ENCODE measurements at places on chromosomes 2 and 18.
A peak's percentile ranks its signal among the peaks of the same experiment; 100 is the strongest.

DNA sequence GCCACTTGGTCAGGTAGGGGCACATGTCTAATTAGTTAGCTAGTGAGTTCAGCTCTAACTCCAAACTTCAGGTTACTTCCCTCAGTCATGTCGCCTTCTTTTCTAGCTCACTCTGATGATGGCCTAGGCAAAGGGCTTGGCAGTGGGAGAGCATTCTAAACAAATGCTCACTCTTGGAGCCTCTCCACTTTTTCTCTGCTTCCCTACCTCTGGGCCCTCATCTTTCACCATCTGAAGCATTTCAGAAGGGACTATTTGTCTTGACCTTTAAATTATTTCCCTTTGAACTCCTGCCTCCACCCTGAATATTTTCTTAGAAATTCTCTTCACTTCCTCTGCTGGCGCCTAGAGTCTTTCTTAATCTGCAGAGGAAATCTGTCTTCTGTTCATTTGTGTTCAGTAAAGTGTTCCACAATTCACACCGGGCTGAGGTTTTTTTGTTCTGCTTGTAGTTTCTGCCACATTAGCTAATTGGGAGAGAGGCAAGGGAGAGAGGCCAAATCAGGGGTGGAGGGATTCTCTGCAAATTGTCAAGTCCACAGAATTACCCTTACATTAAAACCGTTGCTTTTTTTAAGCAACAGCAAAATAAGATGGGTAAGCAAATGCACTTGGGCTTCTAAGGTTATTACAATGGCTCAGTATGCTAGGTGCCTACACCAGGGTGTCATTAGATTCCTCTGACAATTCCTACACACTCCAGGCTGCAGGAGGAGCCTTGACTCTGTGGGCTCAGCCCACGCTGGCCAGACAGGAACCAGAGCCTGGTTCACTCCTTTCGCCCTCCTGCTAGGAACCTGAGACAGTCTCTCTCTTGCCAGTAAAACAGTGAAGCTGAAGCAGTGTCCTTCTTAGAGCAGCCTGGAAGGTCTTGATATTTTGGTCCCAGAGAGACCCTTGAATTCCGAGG lies 5.5 kb downstream of the MSGN1 start:
- DNase-seq: no peak

DNA sequence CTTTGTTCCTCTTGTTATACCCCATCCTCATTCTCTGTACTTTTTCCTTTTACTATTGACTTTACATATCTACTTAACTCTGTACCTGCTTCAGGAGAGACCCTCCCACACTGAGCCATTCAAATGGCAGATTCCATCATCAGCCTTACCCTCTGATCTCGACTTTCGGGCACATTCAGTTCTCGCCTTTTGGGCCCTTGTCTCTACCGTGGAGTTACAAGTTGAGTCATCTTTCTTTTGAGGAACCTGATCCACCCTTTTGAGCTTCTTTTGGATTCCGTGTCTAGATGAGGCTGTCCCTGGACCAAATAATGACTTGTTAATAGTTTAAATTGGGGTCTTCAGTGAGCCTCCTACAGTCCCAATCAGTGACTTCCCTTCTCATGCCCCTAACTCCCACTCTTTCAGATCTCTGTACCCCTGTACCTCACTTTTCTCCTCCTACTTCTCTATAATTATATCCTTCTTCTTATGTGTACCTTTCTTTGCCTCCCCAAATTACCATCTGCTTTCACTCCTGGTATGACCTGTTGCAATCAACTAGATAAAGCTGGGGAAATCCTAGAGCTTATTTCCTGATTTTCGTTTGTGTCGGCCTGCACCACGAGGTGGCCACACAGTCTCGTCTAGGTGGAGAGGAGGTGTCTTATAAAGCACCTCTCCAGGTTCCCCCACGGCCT lies 17.2 kb downstream of the SP110 start:
- DNase-seq: no peak

DNA sequence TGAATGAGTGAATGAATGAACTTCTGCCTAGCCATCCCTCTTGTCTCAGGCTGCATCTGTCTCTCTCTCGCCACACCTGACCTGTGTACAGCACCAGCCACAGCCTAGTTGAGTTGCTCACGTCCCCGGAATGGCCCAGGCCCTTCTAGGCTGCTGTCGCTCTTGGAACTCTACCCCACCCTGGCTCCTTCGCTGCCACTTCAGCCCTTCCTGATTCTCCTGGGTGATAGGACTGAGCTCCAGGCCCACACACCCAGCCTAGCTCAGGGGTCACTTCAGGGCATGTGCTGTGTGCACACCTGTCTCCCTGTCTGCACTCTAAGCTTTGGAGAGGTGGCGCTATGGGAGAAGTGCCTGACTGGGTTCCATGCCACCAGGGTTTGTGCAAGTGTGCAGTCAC lies 236.6 kb downstream of the GLI2 start:
- DNase-seq: no peak

DNA sequence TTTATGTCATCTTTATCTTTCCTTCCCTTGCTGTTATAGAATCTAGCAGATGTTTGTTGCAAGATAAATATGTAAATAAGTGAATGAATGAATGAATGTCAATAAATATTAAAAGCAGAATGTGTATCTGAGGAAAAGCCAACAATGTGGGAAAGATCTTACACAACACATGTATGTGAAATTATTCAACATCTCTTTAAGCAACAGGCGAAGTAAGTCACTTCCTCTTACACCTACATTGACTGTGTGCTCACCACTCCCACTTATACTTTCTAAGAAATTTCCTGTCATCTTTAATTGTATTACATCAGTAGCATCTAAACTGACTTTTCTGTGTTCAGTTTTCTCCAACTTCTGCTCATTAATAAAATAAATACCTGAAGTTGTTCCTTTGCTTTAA lies 43.0 kb downstream of the RAD51AP2 start:
- no peak for DNase-seq

DNA sequence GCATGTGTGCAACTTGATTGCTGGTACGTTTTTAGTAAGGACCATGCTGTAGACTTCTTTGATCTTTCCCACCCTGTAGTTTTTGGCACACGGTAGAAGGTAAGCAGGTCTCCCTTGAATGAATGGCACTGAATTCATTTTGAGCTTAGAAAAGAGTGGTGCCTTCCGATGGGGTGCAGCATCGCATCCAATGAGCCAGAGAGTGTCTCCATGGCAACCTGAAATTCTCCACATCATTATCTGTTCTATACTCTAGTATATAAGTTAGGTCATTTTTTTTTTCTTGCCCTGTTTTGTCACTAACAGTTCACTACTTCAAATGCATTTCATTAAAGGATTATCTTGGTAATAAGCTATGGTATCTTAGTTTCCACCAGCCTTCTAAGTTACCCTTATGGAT lies 81.2 kb upstream of the REV1 start:
- no peak for DNase-seq

DNA sequence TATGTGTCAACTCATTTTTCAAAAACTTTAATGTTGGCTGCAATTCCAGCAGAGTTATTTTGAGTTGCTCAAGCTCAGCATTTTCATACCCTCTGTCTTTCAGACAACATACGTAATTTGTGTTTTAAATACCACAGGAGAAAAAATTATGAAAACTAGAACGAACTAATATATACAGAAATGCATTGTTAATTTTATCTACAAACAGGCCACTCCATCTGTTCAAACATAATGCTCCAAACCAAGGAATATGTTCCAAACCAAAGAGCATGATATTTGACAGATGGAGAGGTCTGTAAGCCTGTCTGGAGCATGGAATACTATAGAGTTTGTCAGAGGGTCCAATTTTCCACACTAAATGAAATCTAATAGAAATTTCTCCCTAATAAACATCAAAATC lies 536.2 kb upstream of the FSIP2 start:
- no peak for DNase-seq

DNA sequence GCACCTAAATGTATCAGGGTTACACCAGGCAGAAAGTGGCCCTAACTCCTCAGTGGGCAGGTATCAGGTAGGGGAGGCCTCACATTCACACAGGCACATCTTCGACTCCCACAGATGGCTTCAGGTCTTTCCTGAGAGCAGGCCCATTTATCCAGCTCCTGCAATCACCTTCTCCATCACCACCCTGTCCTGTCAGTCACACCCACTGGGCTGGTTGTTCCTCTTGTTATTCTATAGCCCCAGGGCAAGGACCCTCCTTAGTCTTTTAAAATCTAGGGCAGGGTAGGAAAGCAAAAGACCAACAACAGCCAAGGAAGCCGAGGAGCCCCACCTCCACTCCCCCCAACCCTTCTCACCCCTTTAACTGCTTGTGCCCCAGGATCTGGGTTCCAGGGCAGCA lies 9.1 kb upstream of the HOXD4 start:
- DNase-seq: no peak

- DNase-seq: no peak
Measured at GRCh38 chr2:66432801-66433694, 1.9 kb upstream of the MEIS1 start.

- DNase-seq: no peak
Measured at GRCh38 chr18:5275872-5276271, 19.7 kb downstream of the ZBTB14 start.

DNA sequence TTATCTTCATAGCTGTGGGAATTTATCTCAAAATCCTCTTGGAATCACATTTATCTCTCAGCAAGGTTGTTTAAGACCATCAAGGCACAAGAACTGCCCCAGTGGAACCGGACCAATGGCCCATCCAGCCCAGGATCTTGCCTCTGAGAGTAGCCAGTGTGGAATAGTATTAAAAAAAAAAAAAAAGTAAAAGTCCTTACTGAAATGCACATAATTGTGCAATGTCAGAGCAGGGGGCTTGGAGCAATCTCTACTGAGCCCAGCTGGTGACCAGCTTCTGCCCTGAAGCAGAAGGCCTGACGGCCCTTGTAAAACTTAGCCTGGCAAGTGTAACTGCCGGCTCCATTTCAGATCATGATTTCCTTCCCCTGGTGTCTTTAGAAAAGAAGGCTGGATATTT lies 355.6 kb upstream of the PIK3C3 start:
- DNase-seq: no peak

- DNase-seq: no peak
Measured at GRCh38 chr18:26407736-26408601, 140.4 kb downstream of the KCTD1 start.

DNA sequence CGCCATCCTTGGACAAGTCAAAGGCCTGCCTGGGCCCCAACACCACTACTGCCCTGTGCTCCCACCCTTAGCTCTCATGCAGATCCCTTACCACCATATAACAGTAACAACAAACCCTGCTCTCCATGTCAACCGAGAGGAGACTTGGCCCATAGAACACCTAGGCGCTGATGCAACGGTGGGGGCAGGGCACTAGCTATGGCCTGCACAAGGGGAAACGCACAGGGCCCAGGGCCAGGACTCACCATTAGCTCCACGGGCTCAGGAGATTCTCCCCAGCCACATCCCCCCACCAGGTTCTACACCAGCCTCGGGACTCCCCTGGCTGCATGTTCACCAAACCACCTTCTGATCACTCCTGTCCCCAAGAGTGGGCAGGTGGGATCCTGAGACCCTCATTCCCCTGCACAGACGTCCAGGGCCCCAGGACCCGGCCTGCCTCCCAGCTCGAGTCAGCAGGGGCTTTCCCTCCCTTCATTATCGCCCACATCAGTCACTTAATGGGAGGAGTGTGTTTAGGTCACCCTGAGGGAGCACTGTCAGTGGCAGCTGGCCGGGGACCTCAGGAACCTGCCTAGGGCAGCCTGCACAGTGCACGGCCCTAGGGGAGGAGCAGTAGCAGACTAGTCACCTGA lies 29.3 kb downstream of the ANKMY1 start:
- no peak for DNase-seq

- no peak for DNase-seq
Measured at GRCh38 chr18:72863754-72864153, 4.0 kb downstream of the NETO1 start.

- no peak for DNase-seq
Measured at GRCh38 chr2:70907130-70908057, 28.3 kb upstream of the ATP6V1B1 start.

DNA sequence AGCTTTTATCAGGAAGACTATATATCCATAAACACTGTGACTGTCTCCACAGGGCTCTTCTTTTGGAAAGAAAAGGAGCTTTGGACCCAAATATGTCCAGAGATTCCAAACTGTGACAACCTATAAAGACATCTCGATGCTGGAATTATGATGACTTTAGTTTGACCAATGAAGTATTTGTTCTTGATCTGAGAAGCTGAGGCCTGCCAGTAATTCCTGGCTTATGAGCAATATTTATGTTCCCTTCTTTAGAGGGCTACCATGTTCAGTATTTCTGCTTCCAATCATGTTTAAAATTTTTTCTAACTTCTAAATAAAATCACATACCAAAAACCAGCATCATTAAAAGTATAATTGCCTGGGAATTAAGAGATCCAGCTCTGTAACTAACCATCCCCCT lies 41.1 kb downstream of the FEZ2 start:
- DNase-seq: no peak

- DNase-seq: no peak
Measured at GRCh38 chr2:144379851-144380311, 140.0 kb downstream of the ZEB2 start.

- no peak for DNase-seq
Measured at GRCh38 chr2:142944721-142945120, 67.3 kb downstream of the KYNU start.

DNA sequence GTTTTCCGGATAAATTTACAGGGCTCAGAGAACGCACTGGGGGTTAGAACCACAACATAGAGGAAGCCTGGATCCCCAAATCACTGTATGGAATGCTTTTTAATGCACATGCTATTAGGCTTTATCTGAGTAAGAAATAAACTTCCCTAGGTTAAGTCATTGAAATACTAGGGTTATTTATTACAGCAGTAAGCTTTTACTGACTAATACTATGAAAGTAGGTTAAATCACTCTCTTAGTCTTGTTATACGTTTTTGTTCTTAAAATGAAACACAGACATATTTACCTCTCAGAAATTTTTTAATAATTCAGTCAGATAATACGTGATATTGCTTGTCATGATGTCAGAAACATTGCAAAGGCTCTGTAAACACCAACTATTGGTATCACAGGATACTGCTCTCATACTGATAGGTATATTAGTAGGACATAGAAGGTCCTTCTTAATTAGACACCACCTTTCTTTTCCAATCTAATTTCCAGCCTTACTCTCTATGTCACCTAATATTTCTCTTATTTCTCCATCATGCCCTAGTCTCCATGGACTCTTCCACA lies 162.7 kb upstream of the NYAP2 start:
- DNase-seq: no peak

GRCh38 chr2:155975734-155976133 lies 356.8 kb downstream of the NR4A2 start:
- DNase-seq: no peak

DNA sequence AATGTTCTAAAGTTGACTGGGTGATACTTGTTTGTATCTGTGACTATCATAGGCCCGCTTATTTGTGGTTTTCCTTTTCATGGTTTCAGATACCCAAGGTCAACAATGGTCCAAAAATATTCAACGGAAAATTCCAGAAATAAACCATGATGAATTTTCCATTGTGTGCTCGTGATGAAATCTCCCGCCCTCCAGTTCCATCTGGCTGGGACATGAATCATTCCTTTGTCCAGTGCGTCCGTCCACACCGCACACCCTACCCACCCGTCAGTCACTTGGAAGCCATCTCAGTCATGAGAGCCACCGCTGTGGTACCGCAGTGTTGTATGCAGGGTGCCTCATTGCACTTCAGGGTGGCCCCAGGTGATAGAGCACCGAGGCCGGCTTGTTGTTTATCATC lies 268.2 kb upstream of the PXDN start:
- no peak for DNase-seq

- DNase-seq: peak; percentile 33
Measured at GRCh38 chr2:101223814-101224231, 28.9 kb upstream of the CNOT11 start.
